ENCODE measurements at places on chromosomes 3 and 15.
A peak's percentile ranks its signal among the peaks of the same experiment; 100 is the strongest.

DNA sequence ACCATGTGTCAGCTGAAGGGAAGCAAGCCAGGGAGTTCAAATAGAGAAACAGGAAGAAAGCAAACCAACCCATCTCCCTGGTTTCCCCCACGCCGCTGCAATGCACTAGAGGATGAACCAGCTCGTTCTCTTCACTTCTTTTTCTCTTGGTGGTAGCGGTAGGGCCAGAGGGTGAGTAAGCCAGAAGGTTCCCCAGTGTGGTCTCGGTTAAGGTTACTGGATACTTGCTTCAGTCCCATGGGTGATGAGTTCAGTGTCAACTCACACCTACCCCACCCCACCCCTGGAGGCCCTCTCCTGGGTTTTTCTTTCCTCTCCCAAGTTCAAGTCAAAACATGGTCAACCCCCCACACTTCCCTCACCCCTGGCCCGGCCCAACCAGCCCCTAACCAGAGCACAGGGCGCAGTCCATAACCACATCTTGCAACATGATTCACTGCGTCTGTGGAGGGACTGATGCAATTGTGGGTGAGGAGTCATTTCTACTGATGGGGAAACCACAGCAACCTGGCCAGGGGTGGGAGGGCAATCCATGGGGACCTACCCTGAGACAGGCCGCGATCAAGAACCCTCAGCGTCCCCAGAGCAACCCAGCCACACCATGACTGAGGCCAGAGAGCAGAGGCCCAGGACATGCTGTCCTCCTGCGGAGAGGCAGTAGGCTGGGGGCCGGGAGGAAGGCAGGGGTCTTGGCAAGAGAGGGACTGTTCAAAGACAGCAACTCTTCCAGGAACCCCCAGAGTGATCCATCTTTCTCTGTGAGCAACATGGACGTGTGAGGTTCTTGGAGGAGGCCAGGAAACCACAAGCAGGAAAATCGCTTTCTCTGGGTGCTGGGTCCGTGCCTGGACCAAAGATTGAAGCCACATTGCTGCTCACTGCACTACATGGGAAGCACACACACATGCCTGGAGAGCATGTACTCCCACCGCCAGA is 276.6 kb downstream of the UACA start:
- DNase-seq, result peak; percentile 62

- no peak for DNase-seq
Measured at GRCh38 chr3:126845920-126846715, 136.8 kb upstream of the PLXNA1 start.

DNA sequence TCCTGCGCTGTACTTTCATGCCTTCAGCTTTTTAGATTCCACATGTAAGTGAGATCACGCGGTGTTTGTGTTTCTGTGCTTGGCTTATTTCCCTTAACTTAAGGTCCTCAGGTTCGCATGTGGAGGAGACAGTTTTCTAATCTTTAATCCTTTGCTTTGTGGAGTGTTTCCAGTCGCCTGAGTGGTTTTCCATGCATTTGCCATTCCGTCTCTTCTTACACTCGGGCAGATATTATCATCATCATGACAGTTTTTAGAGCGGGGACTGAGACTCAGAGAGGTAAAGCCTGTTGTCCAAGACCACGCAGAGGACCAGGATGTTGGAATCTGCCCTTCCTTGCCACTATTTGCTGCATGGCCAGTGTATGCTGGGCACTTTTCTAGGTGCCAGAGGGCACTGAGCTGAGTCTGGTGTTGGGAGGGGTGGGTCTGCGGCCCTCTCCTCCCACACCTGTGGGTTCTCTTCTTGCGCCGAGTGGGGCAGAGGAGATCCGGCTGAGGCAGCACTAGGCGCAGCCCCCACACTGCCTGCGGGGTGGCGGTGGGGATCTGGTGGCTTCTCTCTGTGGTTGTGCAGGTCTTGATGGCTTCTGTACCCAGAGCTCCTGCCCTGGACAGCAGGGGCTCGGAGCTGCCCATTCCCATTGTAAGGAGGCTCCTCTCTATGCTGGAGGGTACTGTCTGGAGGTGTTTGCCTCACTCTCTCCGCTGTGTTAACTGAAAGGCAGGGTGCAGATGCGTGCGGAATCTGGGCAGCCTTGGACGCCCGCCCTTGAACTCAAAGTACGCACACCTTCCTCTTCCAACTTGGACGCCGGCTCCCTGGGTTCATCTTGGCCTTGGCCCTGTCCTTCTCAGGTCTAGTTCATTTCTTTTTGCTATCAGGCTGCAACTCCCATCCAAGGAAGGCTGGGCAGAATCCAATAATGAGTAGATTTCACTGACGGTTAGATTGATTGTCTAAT is 156.0 kb upstream of the RGMA start:
- no peak for DNase-seq

DNA sequence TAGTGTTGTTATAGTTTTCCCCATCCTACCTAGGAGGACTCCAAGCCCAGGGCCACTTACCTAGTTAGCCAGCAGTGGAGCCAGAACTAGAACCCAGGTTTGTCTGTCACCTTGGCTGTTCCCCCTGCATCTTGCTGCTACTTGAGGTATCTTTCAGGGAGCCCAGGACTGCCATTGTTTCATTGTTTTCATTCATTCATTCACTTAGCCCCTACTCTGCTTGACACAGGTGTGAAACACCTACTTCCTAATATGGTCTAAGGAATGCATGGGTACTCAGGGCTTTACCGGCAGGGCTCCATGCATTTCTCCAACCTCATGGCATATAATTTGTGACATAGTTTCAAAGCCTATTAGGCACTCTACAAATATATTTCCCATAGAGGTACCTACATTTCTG is 266.6 kb upstream of the TPM1 start:
- no peak for DNase-seq

- no peak for DNase-seq
Measured at GRCh38 chr3:41000471-41000870, 198.8 kb upstream of the CTNNB1 start.

- no peak for DNase-seq
Measured at GRCh38 chr15:78205337-78205736, 29.0 kb downstream of the ACSBG1 start.

DNA sequence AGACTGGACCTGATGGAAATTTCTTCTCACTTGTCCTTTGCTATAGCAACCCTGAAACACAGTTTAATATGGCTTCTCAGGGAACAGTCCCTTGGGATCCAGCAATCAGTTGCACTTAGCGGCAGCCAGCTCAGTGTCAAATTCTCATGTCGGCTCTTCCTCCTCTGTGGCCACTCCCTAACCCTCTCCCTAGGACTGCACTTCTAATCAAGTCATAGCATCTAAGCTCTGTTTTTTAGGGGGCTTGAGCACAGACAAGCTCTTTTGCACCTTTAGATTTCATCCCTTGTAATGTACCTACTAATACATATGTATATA is 250.5 kb upstream of the TLE3 start:
- no peak for DNase-seq

- DNase-seq, result no peak
Measured at GRCh38 chr3:148937467-148938255, 53.7 kb upstream of the GYG1 start.

- no peak for DNase-seq
Measured at GRCh38 chr3:96813820-96814650, at the start of gene EPHA6. TSS of gene EPHA6 (plus strand) at chr3:96814594.

DNA sequence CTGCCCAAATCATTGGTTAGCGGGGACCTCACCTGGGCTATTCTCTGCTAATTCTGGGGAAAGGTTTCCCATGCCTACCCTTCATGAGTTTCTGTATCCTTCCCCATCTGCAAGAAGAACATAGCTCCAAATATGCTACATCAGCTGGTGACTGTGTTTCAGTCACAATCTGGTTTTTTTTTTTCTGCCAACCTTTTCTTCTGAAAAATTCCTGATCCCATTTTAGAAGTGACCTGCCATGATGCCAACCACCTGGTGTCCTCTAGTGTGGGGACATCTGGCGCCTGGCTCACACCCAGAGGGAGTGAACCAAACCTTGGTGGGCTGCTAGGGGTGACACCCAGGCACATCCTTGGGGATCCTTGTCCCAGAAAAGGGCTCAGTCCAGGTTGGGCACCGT is 76.1 kb downstream of the CHRD start:
- no peak for DNase-seq

GRCh38 chr3:165395188-165395587 is 199.0 kb upstream of the SLITRK3 start:
- no peak for DNase-seq

DNA sequence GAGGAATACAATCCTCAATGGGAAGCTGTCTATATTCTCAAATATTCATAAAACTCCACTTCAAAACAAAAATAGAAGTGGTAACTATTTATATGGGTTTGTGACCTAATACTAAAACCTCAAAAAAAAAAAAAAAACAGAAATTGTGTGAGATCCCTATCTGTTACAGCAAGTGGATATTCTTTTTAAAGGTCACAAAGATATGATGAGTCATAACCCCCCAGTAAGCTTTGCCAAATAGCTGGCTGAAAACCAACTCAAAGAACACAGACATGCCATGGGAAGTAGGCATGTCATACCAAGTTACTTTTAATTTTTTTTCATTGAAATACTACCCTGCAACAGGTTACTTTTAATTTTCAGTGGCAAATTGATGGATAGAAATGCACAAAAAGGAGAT is 62.5 kb downstream of the CBLB start:
- DNase-seq, result no peak

- no peak for DNase-seq
Measured at GRCh38 chr15:69939513-69940440, 157.9 kb downstream of the TLE3 start.

- DNase-seq, result no peak
Measured at GRCh38 chr15:100710744-100711515, 108.5 kb downstream of the ASB7 start.

- DNase-seq, result no peak
Measured at GRCh38 chr15:76330080-76330680, 6.4 kb upstream of the ISL2 start.

Measured in stimulated activated CD8-positive, alpha-beta memory T cell treated with anti-CD3 and anti-CD28 coated beads, Interleukin-15, amount 100 ng/mL, for 4 hours (primary cell).